ENCODE measurements at places on chromosomes 1 and 21.

GRCh38 chr1:225921734-225922709, 2.0 kb downstream of the PYCR2 start:
- no peak for DNase-seq

DNA sequence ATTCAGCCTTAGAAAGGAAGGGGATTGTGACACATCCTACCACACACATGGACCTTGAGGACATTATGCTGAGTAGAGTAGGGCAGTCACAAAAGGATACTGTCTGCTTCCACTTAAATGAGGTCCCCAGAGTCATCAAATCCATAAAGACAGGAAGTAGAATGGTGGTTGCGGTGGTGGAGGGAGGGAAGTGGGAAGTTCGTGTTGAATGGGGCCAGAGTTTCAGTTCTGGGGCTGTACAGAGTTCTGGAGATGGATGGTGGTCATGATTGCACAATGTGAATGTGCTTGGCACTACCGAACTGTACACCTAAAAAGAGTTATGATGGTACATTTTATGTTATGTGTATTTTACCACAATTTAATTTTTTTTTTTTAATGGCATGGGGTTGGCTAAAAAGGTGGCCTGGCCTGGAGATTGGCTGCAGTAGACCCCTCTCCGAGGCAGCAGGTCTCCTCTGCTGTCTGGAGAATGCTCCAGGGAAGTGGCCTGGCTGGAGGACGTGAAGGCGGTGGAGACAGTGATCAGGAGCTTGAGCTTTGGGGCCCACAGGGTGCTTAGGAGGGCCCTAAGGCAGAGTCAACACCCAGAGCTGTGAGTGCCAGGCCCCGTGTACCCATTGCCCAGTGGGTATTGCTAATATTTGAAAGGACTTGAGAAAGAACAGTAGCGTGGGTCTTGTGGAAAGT, 30.4 kb downstream of the IFNGR2 start:
- no peak for DNase-seq

DNA sequence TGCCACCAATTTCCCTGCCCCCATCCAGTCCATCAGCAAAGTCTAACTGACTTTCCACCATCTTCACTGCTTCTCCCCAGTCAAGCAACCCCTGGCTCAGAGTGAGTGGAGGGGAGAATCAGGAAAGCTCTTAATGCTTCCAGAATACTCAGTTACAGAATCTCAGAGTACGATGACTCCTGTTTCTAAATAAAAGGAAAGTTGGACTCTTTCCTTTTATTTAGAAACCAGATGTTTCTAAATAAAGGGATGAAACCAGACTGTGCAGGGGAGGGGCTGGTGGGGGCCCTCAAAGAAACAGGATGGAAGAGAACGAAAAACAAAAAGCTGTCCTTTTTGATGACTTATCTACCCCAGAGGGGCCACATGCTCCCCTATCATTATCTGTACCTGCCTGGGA, 85.2 kb upstream of the PPM1J start:
- DNase-seq, result no peak

DNA sequence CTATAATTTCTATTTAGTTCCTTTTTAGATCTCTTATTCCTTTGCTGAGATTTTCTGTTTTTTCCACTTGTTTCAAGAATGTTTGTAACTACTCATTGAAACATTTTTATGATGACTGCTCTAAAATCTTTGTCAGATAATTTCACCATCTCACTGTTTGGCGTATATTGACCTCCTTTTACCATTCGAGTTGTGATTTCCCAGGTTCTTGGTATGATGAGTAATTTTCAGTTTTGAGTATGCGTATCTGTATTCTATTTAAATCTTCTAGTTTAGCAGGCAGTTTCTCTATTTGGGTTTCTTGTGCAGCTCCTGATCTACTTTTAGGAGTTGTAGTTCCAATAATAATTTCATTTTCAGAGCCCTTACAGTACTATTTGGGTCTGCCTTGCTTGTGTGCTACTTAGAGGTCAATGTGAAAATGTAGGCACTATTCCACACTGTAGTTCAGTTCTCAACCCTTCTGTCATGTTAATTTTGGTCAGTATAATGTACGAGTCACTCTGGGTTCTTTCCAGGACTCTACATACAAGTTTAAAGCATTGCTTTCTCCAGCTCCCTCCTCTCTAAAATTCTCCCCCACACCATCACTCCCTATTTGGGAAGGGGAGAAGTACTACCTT, 115.5 kb downstream of the ACBD6 start:
- no peak for DNase-seq

GRCh38 chr1:50633465-50633864, 210.2 kb upstream of the DMRTA2 start:
- no peak for DNase-seq

DNA sequence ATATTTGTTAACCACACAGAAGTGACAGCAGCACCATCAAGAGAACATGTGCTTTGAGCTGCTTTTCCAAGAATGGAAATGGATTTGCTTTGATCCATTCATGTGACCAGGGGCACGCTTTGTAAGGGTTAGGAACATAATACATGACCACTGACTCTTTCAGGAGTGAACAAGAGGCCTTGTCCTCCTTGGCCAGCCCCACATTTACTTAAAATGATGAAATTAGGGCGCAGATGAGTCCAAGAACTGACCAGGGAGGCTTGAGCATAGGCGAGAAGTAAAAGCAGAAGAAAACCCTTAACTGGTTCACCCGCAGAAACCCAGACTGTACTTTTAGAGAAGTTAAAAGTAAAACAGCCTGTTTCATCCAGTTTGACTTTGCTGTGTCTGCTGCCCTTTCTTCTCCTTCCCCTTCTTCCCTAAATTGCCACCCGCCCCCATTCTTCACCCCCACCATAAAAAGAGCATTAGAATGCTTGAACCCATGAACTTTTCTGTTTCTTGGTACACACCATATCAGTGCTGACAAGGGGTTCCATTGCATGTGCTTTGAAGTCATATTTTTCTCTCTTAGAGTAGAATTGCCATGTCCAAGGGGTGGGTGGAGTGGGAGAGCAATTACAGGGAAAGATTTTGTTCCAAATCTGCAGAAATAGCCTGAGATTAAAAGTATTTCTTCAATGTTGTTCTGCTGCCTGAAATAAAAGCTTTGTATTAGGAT, 2.6 kb upstream of the GLUL start:
- DNase-seq, result no peak

GRCh38 chr21:19695796-19696195, 1292.2 kb upstream of the TMPRSS15 start:
- no peak for DNase-seq

- DNase-seq, result no peak
Measured at GRCh38 chr1:221470000-221470698, 271.7 kb downstream of the DUSP10 start.

- DNase-seq, result no peak
Measured at GRCh38 chr1:26210147-26210870, 19.9 kb downstream of the CATSPER4 start.

- no peak for DNase-seq
Measured at GRCh38 chr1:155166471-155167165, 6.5 kb downstream of the KRTCAP2 start.

DNA sequence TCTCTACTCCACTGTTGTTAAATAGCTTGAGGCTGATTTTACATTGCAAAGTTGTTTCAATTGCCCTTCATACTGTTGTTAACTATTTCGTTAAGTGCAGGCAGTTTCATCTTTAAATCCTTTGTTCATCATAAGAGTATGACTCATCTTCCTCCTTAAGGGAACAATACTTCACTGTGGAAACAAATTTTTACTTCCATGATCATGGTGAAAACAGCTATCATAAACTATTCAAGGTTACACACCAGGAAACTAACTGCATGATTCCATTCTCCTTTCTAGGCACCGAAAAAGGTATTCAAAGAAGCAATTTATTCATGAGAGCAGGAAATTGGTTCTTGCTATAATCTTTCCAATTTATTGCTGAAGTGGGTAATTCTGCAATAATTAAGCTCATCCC, 593.2 kb downstream of the LRRIQ3 start:
- no peak for DNase-seq

All from esophagus squamous epithelium (tissue), 5 donors.